ENCODE measurements at places on chromosomes 7 and 10.
A peak's percentile ranks its signal among the peaks of the same experiment; 100 is the strongest.

DNA sequence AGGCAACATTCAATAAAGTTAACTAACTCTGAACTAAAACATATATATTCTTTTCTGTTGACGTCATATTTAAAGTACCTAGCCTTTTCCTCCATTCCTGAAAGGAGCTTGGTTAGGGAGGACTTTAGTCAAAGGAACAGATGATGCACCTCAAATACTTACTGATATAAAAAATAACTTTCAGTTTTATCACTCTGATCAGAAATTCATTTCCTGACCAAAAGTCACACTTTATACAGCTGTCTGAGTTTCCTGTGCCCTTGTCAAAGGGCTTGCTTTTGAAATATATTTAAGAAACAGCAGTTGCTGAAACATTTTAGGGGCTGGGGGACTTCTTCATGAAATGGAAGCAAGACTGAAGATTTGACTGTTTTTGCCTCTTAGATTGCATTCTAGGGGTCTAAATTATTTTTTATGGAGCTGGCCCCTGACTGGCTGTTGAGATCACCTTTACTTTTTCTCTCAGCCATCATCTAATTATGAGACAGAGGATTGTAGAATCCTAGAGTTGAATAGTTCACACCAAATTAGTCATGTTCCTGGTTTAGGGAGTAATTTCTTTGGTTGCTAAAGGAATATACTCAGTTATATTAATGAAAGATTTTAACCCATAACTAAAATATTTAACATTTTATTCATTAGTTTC, 46.6 kb downstream of the GLCCI1 start:
- no peak for DNase-seq

DNA sequence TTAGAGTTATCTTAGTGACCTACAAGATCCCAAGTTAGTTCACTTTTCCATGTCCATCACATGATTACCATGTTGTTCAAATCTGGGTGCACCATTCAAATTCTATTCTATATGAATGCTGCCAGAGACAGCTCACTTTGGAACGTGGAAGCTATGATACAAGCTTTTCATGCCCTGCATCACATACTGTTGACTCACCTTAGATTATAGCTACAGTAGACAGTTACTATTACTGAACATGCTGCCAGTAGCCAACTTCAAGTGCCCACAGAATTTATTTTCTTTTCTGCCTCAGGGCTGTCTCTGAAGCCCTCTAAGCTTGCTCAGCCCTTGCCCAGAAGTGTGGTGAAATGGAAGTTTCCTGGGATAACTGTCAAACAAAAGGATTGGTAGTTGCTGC, 231.1 kb downstream of the GPR158 start:
- peak; percentile 38 for DNase-seq

- peak; percentile 26 for DNase-seq
These were observed 254.2 kb downstream of the COBL start for GRCh38 chr7:51062222-51062987.

DNA sequence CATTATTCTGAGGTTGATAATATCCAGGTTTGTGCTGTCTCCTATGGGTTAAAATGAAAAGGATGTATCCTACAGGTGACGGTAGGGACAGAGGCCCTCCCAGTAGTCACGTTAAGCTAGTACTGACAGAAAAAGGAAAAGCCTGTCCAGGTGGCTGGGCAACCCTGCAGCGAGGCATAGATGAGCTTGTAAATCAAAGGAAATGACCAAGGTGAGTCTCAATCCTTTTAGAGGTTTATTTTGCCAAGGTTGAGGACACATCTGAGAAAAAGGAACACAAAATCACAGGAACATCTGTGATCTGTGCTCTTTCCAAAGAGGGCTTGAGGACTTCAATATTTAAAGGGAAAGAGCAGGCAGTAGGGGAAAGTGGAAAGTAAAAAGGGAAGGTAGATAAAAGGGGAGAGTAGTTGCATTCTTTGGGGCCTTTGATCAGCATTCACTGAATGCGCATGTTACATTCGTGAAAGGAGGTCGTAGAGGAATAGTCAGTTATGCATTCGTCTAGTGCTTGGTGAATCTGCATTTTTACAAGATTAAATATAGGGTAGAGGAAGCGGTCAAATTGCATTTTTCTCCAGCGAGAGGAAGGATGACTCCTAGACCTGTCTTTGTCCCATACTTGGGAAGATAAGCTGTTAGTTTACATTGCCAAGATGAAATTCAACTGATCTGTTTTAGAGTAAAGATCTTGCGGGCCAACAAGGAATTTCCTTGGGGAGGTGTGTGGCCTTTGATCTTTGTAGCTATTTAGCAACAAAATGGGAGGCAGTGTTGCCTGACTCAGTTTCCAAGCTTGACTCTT, 884 bp upstream of the GSTO1 start:
- DNase-seq, result no peak

- no peak for DNase-seq
These were observed 12.3 kb downstream of the RPA3 start for GRCh38 chr7:7706101-7706511.

DNA sequence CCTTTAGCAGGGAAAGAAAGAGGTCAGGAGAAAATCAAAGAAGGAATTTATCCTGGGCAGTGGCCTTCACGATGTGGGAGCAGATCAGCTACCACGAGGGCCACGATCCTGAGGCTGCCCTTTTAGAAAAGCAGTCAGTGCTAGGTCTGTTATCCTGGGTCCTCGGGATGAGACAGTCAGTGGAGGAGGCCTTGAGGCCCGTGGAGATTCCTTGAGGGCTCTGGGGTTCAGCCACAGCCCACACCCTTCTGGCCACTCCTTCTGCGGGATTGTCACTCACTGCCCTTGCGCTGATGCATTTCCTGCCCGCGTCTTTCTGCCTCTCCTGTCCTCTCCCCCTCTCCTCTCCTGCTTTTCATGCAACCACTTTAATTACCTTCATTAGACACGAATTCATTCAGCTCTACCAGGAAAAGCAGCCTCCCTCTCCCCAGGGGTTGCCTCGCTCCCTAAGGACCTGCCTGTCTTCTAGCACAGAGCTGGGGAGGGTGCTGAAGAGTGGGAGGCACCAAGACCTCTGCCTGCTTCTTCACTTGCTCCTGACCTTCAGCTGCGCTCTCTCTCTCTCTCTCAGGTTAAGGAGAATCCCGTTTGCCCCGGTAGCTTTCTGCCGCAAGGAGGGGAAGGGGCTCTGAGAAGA, 42.6 kb upstream of the LRRC4 start:
- no peak for DNase-seq

DNA sequence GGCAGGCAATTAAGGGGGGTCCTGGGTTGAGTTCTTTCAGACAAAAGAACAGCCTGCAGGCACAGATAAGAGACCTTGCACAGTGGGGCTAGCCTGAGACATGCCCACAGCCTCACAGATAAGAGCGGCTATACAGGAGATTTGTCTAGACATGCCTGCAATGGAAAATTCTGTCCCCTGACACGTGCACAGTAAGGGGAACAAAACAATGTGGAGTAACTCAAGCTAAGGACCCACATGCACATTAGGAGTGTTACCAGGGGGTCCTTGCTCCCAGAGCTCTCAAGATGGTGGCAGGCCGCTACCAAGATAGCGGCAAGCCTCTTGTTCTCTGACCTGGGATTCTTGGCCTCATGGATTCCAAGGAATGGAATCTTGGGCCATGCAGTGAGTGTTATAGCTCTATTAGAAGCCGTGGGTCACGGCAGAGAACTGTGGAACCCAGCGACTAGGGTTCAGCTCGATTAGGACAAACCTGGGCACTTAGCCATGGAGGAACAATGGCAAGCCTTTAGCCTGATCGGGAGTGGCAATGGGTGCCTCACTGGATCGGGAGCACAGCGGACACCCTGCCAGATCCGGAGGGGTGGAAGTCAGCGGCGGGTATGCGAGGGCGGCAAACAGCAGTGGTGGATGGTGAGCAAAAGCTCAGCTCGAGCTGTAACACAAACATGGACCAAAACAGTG, 196.9 kb downstream of the CCSER2 start:
- DNase-seq, result peak; percentile 55

GRCh38 chr7:47192978-47193377, 388.9 kb downstream of the TNS3 start:
- DNase-seq, result no peak

DNA sequence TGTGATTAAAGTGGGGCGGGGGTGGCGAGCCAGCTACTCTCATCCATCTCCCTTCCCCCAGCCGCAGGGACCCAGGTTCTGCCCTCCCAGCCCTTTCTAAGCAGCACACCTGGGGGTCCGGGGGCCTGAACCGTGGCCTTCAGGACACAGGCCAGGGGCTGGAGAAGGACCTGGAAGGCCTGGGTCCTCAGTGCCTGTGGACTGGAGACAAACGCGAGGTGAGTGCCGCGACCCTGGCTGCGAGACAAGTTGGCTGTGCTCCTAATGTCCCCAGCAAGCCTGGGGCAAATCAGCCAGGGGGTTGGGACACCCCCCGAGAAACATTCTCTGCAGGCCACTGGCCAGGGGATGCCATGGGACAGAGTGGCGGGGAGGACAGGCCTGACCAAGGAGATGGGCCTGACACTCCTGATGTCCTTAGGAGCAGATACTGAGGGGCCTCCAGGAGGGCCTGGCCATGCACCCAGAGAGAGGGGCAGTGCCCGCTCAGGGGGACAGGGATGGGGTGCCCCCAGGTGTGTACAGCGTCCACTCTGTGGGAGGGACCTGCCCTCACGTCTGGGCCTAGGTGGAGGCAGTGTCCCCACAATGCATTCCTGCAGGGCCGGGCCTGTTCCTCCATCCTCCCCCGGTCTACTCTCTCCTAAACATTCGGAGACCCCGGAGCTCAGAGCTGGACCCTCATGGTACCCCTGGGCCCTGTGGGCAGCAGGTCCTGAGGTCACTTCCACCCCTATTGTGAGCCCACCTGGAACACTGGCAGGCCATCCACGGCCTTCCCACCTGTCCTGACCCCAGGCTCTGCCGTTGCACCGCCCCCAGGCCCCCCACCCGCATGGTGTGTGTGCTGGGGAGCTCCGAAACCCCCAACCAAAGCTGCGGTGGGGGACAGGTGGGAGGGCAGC, 13.1 kb downstream of the BRAT1 start:
- DNase-seq, result no peak

GRCh38 chr7:41592794-41593193, 110.1 kb downstream of the INHBA start:
- DNase-seq, result no peak

Data from epithelial cell of esophagus (primary cell).